ENCODE measurements at places on chromosomes 7 and 10.

DNA sequence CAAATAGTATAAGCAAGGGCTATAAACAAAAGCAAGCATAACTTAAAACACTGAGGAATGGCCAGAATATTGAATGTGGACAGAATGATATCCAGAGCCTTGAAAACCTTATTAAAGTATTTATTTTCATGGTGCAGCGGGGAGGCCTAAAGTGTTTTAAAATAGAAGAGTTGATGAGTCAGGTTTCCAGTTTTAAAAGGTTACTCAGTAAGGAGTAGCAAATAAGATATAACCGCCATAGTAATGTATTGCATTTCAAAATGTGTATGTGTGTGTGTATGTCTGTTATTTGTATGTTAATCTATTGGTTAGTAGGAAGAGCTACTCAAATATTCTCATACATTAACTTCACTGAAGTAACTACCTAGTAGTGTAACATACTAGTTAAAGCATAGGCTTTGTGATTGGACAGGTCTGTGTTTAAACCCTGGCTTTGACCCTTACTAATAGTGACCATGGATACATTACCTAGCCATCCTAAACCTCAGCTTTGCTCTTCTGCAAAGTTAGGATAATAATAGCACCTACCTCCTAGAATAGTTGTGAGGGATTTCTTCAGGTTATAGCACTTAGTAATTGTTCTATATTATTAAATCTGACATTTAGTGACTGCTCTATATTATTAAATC lies 16.9 kb downstream of the CUTC start:
- no peak for DNase-seq

DNA sequence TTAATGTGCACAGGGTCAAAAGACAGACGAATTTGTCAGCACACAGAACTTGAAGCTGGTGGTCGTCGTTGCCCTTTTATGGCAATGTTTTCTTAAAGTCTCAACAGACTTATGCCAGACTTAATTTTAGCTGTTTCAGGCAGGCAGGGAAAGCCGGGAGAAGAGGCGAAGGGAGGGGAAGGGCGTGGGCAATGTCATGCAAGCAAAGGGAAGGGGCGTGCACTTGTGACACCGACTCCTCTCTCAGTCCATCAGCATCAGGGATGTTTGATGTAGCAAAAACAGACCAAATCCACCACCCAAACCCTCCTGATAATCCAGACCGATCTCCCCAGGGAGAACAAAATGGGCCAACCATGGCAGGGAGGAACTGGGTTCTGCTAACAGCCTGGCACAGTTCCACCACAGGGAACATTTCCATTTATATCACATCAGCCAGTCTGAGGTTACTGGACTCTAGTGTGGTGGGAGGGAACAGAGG lies 118.1 kb upstream of the RHEB start:
- DNase-seq, result peak; percentile 9

- no peak for DNase-seq
Observed at GRCh38 chr7:35263396-35263795, 9.5 kb upstream of the TBX20 start.

DNA sequence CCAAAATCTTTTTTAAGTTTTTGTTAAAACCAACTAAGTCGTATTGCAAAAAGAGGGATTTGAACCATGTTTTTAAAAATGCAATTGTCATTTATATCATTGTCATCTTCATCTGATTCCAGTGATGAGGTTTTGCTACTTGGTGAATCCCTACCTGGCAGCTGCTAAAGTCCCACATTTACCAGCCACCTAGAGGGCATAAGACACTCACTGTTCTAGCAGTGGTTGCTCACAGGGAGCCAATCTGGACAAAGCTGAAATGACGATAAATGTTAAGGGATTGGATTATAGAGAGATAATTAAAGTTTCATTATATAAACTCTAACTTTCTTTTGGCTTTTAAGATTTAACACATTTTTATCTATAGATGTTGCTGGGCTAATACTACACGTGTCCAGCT lies 18.7 kb downstream of the KIFBP start:
- DNase-seq, result no peak
